ENCODE measurements at places on chromosomes 4 and X.

DNA sequence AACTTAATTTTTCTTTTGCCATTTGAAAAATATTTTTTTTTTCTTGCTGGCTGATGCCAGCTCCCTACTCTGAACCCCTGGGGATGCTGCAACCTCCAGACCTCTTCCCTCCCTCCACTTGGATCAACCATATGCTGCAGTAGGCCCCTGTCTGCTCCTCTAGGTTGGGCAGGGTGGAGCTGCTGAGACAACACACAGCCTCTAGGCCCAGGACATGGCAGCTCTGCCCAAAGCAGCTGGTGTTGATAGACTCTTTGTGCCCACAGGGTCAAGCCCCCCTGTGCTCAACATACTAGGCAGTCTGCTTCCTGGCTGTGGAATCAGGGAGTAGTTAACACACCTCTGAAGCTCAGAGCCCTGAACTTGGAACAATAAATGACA is 19.9 kb upstream of the CLNK start:
- DNase-seq = no peak

- DNase-seq = no peak
These were observed 46.0 kb downstream of the UGT2A3 start for GRCh38 chr4:68905598-68905938.

DNA sequence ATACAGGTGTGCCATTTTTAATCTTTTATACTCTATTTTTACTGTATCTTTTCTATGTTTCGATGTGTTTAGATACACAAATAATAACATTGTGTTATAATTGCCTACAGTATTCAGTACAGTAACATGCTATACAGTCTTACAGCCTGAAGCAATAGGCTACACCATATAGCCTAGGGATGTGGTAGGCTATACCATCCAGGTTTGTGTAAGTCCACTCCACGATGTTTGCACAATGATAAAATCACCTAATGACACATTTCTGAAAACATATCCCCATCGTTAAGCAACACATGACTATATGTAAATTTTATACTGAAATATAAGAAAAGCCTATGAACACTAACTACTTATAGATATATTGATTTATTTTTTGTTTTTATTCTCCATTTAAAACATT is 48.9 kb upstream of the EXOC1L start:
- no peak for DNase-seq

- DNase-seq = no peak
These were observed 206.1 kb downstream of the SLC39A8 start for GRCh38 chr4:102139132-102139573.

DNA sequence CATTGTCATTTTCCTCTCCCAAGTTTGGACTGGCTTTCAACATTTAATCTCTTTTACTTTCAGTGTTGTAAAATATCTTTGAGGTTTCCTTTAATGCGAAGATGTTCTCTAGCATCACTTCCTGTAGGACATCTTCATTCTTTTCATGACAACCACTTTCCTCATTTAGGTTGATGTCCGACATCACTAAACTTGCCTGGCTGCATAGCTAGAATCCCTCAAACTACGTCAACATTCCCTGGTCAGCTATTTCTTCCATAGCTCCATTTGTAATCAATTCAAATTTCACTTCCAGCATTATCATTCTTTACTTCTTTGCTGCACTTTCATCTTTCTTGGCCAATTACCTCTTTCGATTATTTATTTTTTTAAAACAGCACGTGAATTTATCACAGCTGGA is 198.6 kb upstream of the EMCN start:
- DNase-seq = no peak

DNA sequence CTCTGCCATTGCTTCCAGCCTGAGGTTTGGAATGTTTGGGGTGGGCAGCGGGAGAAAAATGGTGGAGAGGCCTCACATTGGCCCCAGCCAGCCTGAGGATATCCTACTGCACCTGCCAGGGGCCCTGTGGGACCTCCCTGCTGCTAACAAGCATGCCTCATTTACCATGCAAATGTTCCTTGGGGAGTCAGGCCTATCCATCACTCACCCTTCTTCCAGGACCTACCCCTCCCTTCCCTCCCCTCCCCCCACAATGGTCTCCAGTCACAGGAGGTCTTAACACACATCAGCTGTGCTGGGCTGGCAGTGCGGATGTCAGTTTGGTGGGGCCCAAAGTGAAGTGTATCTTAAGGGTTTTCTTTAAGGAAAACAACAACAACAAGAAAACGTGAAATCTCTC is 139.2 kb downstream of the SHOX start:
- no peak for DNase-seq

- no peak for DNase-seq
These were observed 178.9 kb downstream of the MGST2 start for GRCh38 chr4:139844459-139845036.

- DNase-seq = no peak
These were observed 35.2 kb downstream of the SLC25A5 start for GRCh38 chrX:119503484-119503861.

DNA sequence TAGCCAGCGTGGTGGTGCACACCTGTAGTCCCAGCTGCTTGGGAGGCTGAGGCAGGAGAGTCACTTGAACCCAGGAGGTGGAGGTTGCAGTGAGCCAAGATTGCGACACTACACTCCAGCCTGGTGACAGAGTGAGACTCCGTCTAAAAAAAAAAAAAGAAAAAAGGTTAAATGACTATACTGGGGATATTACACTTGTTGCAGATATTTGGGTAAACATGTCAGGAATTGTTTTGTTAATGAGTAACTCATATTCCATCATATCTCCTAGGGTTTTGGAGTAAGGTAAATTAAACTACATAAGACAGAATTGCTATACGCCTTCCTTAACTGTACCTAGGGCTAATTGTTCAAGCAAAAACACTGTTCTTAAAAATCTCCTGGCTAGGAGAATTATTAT is 291.4 kb upstream of the IGFBP7 start:
- DNase-seq = no peak

GRCh38 chrX:1086444-1087409 is 125.7 kb downstream of the CRLF2 start:
- no peak for DNase-seq

- DNase-seq = no peak
These were observed 50.0 kb downstream of the COX18 start for GRCh38 chr4:73019462-73020047.
